ENCODE measurements at places on chromosomes 16 and 17. TPM values are rescaled to one million over a fixed set of nuclear protein-coding genes. Genes with fewer than 3 reads are reported as not detected.

CUEDC1 gene
- 44.3 TPM for total RNA-seq

- DNase-seq = no peak
These were observed 3.4 kb downstream of the SOX8 start for GRCh38 chr16:984736-985636.

ACSM5 gene
- 15.6 TPM for total RNA-seq

GRCh38 chr16:76976101-76976500, 214.9 kb upstream of the MON1B start:
- DNase-seq = no peak
